ENCODE measurements at places on chromosomes 16 and 17.

- DNase-seq = no peak
- peaks cover 4% of the 10 kb centered on the region for H3K4me1 ChIP-seq
- no peak overlapping the region for H3K27ac ChIP-seq
- H3K27me3 ChIP-seq = no peaks in the 10 kb centered on the region
- H3K36me3 ChIP-seq = peaks cover 61% of the 10 kb centered on the region
Observed at GRCh38 chr16:83906683-83907082, 7.8 kb downstream of the MLYCD start.

GRCh38 chr17:68277807-68278206, 13.1 kb downstream of the SLC16A6 start:
- no peaks in the 10 kb centered on the region for H3K27me3 ChIP-seq
- DNase-seq = no peak
- no peak overlapping the region for H3K27ac ChIP-seq
- no peaks in the 10 kb centered on the region for H3K4me1 ChIP-seq

- no peak overlapping the region for H3K27ac ChIP-seq
- H3K36me3 ChIP-seq = no peaks in the 10 kb centered on the region
- no peak overlapping the region for H3K4me3 ChIP-seq
- DNase-seq = no peak
- H3K4me1 ChIP-seq = peaks cover 61% of the 10 kb centered on the region
- no peaks in the 10 kb centered on the region for H3K27me3 ChIP-seq
Observed at GRCh38 chr17:78920528-78920927, 4.7 kb downstream of the TIMP2 start.

GRCh38 chr16:1375741-1376410, 24.1 kb downstream of the GNPTG start:
- peaks cover 29% of the 10 kb centered on the region for H3K36me3 ChIP-seq
- H3K27ac ChIP-seq = no peak overlapping the region
- no peaks in the 10 kb centered on the region for H3K27me3 ChIP-seq
- no peak for DNase-seq

GRCh38 chr16:8712589-8713361, 38.4 kb downstream of the ABAT start:
- no peaks in the 10 kb centered on the region for H3K27me3 ChIP-seq
- DNase-seq = no peak
- H3K36me3 ChIP-seq = no peaks in the 10 kb centered on the region
- H3K4me1 ChIP-seq = no peaks in the 10 kb centered on the region
- no peak overlapping the region for H3K4me3 ChIP-seq

DNA sequence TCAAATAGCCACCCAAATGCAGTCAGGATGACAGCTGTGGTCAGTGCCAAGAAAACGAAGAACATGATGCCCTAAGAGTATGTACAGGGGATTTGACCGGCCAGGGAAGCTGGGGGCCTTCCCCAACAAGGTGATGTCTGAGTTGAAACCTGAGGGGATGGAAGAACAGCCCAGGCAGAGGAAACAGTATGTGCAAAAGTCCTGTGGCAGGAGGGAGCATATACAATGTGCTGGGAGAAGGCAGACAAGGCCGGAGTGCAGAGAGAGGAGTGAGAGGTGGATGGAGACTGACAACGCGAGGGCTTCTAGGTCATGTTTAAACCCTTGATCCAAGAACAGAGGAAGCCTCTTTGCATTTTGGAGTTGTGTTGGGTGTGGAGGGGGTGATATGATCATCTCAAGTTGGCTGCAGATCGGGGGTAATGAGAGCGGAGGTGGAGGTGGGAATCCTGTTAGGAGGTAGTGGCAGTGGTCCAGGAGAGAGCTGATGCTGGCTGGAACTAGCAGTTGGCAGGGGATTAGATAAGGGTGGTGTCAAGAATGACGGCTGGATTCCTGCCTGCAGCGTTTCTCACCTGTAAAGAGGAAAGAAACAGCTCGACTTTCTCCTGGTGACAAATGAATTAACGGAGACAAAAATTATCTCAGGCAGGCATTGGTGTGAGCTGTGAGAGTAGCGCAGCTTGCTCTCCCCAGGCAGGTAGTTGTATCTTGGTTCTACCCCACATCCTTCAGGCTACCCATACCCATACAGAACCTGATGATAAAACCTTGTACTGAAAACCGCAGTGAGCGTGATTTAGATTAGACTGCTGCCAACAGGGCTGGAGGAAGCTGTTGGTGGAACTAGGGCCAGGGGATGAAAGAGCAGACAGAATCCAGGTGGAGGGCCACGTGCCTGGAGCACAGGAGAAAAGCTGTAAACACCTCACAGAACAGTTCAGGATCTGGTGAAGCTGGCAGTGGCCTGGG, 37.2 kb upstream of the NGFR start:
- no peak for DNase-seq
- H3K4me3 ChIP-seq = no peak overlapping the region
- no peak overlapping the region for H3K27ac ChIP-seq
- no peaks in the 10 kb centered on the region for H3K4me1 ChIP-seq

DNA sequence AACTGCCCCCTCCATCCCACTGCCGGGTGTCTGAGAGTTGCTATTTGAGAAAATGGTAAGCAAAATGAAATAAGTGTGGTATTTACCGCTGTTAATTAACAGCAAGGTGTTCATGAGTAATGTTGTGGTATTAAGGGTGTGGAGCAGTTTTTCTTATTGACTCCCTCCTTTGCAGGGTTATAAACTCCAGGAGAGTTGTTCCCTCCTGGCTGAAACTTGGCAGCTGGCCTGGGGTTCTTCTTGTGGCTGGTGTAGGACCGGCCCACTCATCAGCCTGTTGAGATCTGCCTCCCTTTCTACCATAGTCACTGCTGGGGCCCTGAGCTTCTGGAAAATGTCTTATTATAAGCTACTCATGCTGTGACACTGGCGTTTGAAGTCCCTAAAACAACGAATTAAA, 128.6 kb downstream of the SOX9 start:
- H3K4me1 ChIP-seq = no peaks in the 10 kb centered on the region
- no peaks in the 10 kb centered on the region for H3K36me3 ChIP-seq
- no peak for DNase-seq
- no peak overlapping the region for H3K4me3 ChIP-seq
- no peaks in the 10 kb centered on the region for H3K27me3 ChIP-seq
- no peak overlapping the region for H3K27ac ChIP-seq

DNA sequence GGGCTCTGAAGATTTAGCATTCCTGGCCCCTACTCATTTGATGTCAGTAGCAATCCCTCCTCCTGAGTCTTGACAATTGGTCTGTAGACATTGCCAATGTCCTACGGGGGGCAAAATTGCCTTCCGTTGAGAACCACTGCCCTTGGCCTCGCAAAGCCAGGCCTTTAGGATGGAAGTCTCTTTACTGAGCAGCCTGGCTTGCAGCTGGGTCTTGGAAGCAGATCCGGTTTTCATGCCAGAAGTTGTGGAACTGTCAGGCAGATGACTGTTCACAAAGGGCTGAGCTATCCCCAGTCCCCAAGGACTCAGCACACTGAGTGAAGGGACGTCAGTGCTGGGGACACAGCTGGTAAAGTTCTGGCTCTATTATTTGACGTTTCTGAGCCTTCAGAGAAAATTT, 83.2 kb downstream of the WSCD1 start:
- no peak for DNase-seq
- H3K27me3 ChIP-seq = peaks cover 4% of the 10 kb centered on the region
- no peaks in the 10 kb centered on the region for H3K36me3 ChIP-seq
- no peak overlapping the region for H3K27ac ChIP-seq
- H3K4me3 ChIP-seq = no peak overlapping the region
- H3K4me1 ChIP-seq = no peaks in the 10 kb centered on the region
